ENCODE measurements at places on chromosomes 5 and 9.

GRCh38 chr5:137176126-137176525, 323.0 kb downstream of the SPOCK1 start:
- no peak for DNase-seq

- DNase-seq = no peak
These were observed 109.6 kb downstream of the FGF1 start for GRCh38 chr5:142576303-142576702.

DNA sequence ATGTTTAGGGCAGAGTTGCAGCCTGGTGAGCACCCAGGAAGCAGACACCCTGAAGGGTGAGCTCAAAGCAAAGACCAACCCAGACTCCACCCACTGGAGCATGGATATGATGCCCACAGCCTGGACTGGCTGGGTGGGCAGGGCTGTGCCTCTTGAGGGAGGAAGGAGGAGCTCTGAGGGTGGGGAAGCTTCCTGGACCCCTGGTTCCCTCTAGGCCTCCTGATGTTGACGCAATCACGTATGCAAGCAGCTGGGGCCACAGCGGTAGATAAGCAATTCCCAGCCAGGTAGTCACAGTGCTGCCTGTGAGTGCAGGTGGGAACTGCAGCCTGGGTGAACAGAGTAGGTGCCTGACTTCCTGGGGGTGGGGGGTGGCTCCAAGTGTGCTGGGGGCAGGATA, 271.5 kb downstream of the CDK5RAP2 start:
- no peak for DNase-seq

GRCh38 chr5:82314964-82315758, 37.0 kb upstream of the RPS23 start:
- DNase-seq = no peak
